ENCODE measurements at places on chromosomes 1 and 21. TPM values are rescaled to one million over a fixed set of nuclear protein-coding genes. Genes with fewer than 3 reads are reported as not detected.

- no peak overlapping the region for H3K4me3 ChIP-seq
- no peak for DNase-seq
- peaks cover 5% of the 10 kb centered on the region for H3K27me3 ChIP-seq
- H3K4me1 ChIP-seq: no peaks in the 10 kb centered on the region
Observed at GRCh38 chr21:35491114-35491513, 442.0 kb upstream of the RUNX1 start.

DNA sequence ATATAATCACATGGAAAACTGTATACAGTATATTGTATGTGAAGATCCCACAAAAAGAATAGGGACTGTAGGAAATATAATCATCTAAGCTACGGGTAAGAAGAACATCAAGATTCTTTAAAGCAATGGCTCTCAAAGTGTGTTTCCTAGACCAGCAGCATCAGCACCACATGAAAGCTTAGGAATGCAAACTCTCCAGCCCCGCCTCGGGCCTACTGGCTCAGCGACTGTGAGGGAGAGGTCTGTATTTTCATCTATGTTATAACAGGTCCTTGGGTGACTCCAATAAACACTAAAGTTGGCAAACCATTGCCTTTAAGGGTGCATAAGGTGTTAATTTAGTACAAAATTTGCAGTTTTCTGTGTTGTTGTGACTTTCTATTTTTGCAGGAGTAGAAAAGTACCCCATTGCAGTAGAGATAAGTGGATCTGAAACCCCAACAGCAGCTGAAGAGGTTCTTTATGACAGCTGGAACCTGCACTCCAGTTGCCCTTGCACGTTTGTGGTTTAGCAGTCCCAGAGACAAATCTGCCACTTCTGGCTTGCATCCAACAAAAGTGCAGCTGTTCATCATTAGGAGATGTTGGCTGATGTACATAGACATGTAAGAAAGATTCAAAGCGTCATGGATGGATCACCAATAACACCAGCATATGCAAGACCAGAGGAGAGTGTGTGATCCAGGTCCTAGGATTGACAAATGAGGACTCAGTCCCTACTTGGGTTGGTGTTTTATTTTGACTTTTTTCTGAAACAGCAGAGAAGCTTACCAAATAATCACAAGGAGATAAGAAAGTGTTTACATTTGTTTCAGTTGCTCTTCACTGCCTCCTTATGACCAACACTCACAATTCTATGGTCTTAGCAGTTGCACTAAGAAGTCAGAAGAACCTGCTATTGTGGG is 15.9 kb upstream of the IFNAR1 start:
- peaks cover 12% of the 10 kb centered on the region for H3K27me3 ChIP-seq
- DNase-seq: no peak
- H3K36me3 ChIP-seq: peaks cover 4% of the 10 kb centered on the region
- H3K27ac ChIP-seq: no peak overlapping the region
- H3K4me3 ChIP-seq: no peak overlapping the region

GRCh38 chr1:18480315-18481189 is at the start of gene KLHDC7A:
Gene KLHDC7A (plus strand): TSS chr1:18480930. CDS start chr1:18480982, 52 bp downstream.
- peaks cover 5% of the 10 kb centered on the region for H3K27me3 ChIP-seq
- H3K27ac ChIP-seq: no peak within 1 kb of the TSS
- no peak within 1 kb of the TSS for H3K4me3 ChIP-seq
- DNase-seq: no peak
- H3K4me1 ChIP-seq: no peaks in the 10 kb centered on the region

DNA sequence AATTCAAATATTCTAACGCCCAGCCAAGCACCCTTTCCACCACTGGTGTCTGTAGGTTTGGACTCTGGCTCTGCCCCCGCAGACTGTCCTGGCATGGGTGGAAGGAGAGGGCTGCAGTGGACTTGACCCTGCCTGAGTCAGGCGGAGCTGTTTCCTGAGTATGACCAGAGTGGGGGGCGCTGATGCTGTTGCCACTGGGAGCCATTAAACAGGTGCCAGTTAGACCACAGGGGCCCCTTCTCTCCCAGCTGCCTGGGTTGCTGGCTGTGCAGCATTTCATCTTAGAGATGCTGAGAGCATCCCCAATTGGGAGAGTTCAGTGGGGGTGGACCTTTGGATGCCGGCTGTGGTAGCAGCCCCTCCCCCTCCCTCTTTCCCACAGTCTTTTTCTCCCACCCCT is 539.5 kb downstream of the MATN1 start:
- peaks cover 8% of the 10 kb centered on the region for H3K36me3 ChIP-seq
- H3K27me3 ChIP-seq: no peaks in the 10 kb centered on the region
- DNase-seq: no peak
- H3K4me3 ChIP-seq: no peak overlapping the region
- no peak overlapping the region for H3K27ac ChIP-seq

DNA sequence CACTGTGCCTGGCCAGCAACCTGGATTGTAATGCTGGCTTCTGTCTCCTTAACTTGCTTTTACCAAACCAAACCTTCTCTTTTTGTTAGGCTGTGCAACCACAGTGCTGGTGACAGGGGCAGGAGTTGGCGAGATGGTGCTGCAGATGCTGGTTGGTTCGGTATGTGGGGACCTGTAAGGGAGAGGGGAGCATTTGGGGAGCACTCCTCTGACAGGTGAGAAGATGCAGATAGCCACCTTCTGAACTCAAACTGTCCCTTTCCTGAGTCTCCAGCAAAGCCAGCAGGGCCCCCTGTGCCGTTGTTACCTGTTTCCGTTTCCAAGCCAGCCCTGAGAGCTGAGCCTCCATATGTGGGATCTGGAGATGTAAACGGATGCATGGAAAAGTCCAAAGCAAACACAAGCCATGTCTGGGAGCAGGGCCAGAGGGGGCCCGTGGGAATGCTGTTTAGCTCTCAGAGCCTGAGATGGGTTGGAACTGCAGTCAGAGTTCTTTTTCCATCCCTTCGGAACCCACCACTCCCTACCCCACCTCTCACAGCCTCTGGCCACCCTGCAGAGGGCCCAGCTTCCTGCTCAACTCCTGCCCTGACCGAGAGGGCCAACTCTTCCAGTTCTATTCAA is 34.0 kb downstream of the ELK4 start:
- DNase-seq: no peak
- H3K27me3 ChIP-seq: peaks cover 1% of the 10 kb centered on the region
- peaks cover 6% of the 10 kb centered on the region for H3K36me3 ChIP-seq
- H3K27ac ChIP-seq: no peak overlapping the region
- H3K4me1 ChIP-seq: peaks cover 19% of the 10 kb centered on the region
- no peak overlapping the region for H3K4me3 ChIP-seq

- peaks cover 41% of the 10 kb centered on the region for H3K4me1 ChIP-seq
- no peak overlapping the region for H3K27ac ChIP-seq
- no peak overlapping the region for H3K4me3 ChIP-seq
- H3K36me3 ChIP-seq: no peaks in the 10 kb centered on the region
Observed at GRCh38 chr1:220928725-220929300, 49.6 kb downstream of the HLX start.

- H3K4me3 ChIP-seq: no peak overlapping the region
- no peak for DNase-seq
- no peak overlapping the region for H3K27ac ChIP-seq
- peaks cover 4% of the 10 kb centered on the region for H3K27me3 ChIP-seq
- no peaks in the 10 kb centered on the region for H3K4me1 ChIP-seq
Observed at GRCh38 chr21:29704719-29705118, 235.1 kb downstream of the GRIK1 start.

- peaks cover 6% of the 10 kb centered on the region for H3K4me1 ChIP-seq
- H3K27me3 ChIP-seq: peaks cover 1% of the 10 kb centered on the region
- no peaks in the 10 kb centered on the region for H3K36me3 ChIP-seq
- no peak for DNase-seq
- H3K4me3 ChIP-seq: no peak overlapping the region
Observed at GRCh38 chr1:218679988-218680748, 335.0 kb downstream of the TGFB2 start.

DNA sequence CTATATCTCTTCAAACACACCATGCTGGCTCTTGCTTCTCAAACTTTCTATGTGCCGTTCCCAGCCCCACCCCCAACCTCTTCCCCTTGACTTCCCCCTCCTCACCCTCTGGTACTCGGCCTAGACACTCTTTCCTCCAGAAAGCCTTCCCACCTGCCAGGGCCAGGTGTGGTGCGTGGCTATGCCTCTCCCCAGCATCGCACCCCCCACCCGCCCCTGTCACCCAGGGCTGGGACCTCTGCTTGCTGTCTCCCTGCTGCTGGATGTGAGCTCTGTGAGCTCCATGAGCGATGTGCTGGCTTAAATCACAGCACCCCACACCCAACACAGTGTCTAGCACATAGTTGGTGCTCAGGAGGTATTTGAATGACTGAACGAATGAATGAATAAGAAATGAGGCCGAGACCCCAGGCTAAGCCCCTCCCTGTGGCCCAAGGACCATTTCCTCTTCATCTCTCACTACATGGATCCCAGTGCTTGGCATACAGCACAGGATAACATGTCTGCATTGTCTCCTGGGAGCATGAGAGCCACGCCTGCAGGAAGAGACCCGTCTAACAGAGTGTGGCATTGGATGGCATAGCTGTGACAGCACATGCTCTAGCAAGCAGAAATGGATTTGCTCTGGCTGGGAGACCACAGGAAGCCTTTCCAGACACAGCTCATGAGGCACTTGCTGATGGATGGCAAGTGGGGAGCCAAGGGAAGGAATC is 19.7 kb downstream of the TNNT2 start:
- DNase-seq: no peak
- H3K27me3 ChIP-seq: peaks cover 47% of the 10 kb centered on the region
- H3K4me3 ChIP-seq: no peak overlapping the region

GRCh38 chr21:39083377-39084008 is 99.8 kb downstream of the PSMG1 start:
- no peak for DNase-seq
- H3K4me3 ChIP-seq: peak overlapping the region; percentile 1
- H3K36me3 ChIP-seq: no peaks in the 10 kb centered on the region

- H3K4me1 ChIP-seq: peaks cover 13% of the 10 kb centered on the region
- H3K27ac ChIP-seq: no peak overlapping the region
- peaks cover 2% of the 10 kb centered on the region for H3K27me3 ChIP-seq
- no peak for DNase-seq
Observed at GRCh38 chr1:26337625-26338024, 16.3 kb downstream of the CRYBG2 start.

- H3K27me3 ChIP-seq: no peaks in the 10 kb centered on the region
- no peak overlapping the region for H3K27ac ChIP-seq
- no peaks in the 10 kb centered on the region for H3K4me1 ChIP-seq
- DNase-seq: no peak
Observed at GRCh38 chr1:245917403-245917802, 589.7 kb downstream of the SMYD3 start.

DNA sequence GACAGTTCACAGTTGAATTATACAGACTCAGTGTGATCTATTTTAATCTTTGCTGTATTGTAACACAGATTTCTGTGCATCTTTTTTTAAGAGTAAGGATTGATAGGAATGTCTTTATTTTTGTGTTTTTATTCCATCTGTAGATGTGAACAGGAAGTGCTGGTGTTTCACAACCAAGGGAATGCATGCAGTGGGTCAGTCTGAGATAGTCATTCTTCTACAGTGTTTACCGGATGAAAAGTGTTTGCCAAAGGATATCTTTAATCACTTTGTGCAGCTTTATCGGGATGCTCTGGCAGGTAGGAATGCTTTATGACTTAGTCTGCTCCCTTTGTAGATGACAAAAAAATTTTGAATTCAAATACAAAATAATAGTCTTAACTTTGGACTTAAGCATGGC is 84.5 kb downstream of the CC2D1B start:
- peaks cover 1% of the 10 kb centered on the region for H3K27me3 ChIP-seq
- H3K27ac ChIP-seq: peak overlapping the region; percentile 15
- peak; percentile 8 for DNase-seq
- no peak overlapping the region for H3K4me3 ChIP-seq

- H3K4me1 ChIP-seq: peaks cover 69% of the 10 kb centered on the region
- peak; percentile 38 for DNase-seq
- no peak overlapping the region for H3K4me3 ChIP-seq
- peak overlapping the region; percentile 71 for H3K27ac ChIP-seq
- peaks cover 1% of the 10 kb centered on the region for H3K27me3 ChIP-seq
- H3K36me3 ChIP-seq: no peaks in the 10 kb centered on the region
Observed at GRCh38 chr1:21337928-21338572, 47.8 kb upstream of the ECE1 start.

GRCh38 chr1:184457500-184457899 is 70.7 kb downstream of the C1orf21 start:
- H3K4me3 ChIP-seq: no peak overlapping the region
- H3K27ac ChIP-seq: no peak overlapping the region
- DNase-seq: no peak
- no peaks in the 10 kb centered on the region for H3K27me3 ChIP-seq
- no peaks in the 10 kb centered on the region for H3K4me1 ChIP-seq

DNA sequence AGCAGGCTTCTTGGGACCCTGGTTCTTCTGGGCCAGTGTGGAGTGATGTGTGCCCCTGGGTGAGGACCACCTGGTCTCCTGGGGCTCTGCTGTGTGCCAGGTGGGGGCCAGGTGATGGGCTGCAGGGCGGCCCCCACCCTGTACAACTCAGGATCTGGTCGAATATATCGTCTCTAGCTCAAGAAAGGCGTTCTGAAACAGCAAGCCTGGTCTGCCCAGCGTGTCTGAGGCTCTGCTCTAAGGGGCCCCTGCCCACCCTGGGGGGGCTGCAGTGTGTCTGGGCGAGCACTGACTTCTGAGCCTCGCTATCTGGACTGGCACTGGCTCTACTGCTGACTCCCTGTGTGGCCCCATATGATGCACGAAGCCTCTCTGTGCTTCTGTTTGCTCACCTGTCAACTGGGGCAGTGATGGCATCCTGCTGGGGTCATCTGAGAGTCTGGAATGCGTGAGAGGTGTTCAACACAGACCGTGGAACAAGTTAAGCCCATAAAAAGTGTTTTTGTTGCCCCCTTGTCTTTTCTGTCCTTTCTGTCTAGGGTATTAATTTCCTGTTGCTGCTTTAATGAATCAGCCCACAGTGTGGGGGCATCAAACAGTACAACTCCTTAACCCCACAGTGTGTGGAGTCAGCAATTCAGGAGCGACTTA is 56.0 kb upstream of the TRAPPC10 start:
- 0 out of 2 replicates have a peak overlapping the region, but pooled peaks have one; percentile 3 for H3K27ac ChIP-seq
- DNase-seq: no peak
- H3K4me3 ChIP-seq: no peak overlapping the region
- H3K36me3 ChIP-seq: peaks cover 8% of the 10 kb centered on the region

DNA sequence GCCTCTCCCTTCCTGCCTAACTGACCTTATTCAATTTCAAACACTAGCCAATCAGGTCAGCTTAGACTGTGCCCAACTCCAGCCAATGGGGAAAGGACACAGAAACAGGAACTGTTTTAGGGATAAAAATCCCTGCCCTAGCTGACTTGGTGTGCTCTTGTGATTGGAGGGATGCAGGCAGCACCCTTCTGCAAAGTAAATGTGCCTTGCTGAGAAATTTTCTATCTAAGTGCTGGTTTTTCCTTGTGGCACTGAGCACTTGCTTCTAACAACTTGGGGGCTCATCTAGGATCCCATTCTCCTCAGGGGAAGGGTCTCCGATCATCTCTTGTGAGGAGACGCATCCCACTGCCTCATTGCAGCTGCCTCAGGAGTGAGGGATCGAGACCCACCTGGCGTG is 10.7 kb upstream of the CD2 start:
- H3K4me1 ChIP-seq: no peaks in the 10 kb centered on the region
- H3K27ac ChIP-seq: no peak overlapping the region
- no peak overlapping the region for H3K4me3 ChIP-seq
- DNase-seq: no peak
- H3K27me3 ChIP-seq: peaks cover 14% of the 10 kb centered on the region

GRCh38 chr1:114199017-114199594 is 45.4 kb upstream of the SYT6 start:
- DNase-seq: no peak
- H3K27ac ChIP-seq: no peak overlapping the region
- H3K36me3 ChIP-seq: no peaks in the 10 kb centered on the region
- no peak overlapping the region for H3K4me3 ChIP-seq

RUNX3 gene
- not detected for total RNA-seq

HSD17B7 gene
- 3.7 TPM for total RNA-seq

NAV1 gene
- total RNA-seq: 72.9 TPM

All from HFFc6 (cell line).